ENCODE measurements at places on chromosomes 16 and 17.

DNA sequence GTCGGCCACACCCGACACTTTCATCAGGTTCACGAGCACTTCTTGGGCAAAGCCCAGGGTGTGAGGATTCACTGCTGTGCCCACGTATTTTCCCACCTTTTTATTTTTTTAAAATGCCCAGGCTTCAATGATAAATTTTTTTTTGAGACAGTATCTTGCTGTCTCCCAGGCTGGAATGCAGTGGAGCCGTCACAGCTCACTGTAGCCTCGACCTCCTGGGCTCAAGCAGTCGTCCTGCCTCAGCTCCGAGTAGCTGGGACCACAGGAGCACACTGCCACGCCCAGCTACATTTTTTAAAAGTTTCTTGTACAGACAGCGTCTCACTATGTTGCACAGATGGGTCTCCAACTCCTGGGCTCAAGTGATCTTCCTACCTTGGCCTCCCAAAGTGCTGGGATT is 17.8 kb downstream of the UTS2R start:
- DNase-seq, result no peak

GRCh38 chr17:2063261-2064146 is 8.6 kb downstream of the HIC1 start:
- DNase-seq, result no peak

DNA sequence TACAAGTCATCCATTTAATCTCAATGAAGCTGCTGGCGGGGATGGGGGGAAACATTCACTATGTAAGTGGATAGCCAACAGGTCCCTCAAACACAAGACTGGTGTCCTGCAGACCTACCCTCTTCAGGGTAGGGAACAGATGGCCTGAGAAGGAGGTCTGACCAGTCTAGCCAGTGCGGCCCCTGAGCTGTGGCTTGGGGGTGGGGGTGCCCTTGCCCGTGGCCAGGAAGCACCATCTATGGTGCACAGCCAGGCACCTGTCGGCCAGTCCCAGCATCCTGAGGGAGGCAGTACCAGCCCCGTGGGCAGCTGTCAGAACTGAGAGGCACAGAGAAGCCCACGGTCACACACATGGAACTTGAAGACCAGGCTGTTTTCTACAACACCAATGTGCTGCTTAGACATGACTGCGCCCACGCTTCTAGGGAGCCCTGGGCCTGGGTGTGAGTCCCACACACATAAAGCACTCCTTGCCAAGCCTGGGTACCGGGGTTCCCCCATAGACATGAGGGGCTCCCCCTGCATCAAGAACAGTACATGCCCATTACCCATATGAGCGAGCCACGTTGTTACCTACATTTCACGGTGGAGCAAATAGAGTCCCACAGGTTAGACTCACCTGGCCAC is 40.9 kb downstream of the RMI2 start:
- DNase-seq, result no peak

GRCh38 chr17:40482722-40483121 is 18.7 kb downstream of the TNS4 start:
- DNase-seq, result no peak

DNA sequence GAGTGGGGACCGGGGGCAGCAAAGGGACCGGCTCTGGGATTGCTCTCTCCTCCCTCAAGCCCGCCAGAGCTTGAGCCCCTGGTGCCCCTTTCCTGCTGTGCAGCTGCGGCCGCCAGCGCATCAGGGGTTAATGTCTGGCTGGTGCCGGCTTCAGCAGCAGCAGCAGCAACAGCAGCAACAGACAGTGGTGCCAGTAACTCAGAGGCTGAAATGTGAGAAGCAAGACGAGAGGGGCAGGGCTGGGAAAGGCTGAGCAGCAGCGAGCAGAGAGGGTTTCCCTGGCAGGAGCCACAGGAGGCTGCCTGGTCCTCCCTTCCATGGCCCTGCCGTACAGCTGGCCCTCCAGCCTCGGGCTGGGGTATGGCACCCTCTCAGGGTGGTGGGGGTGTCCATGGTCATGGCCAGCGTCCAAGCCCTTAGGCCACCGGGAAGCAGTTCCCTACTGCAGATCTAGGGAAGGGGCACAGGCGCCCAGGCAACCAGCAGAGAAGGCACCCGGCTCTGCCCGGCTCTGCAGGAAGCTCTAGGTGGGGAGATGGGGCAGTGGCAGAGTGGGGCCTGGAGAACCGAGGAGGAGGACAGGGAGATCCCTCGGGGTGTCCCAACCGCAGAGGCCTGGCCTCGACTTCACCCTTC is 21.1 kb upstream of the TFAP4 start:
- DNase-seq, result no peak

- DNase-seq, result no peak
Observed at GRCh38 chr17:75814900-75815373, 29.3 kb downstream of the UNC13D start.

- DNase-seq, result no peak
Observed at GRCh38 chr16:21643785-21644184, 8.6 kb downstream of the IGSF6 start.
